ENCODE measurements at places on chromosomes 3 and 15.
A peak's percentile ranks its signal among the peaks of the same experiment; 100 is the strongest.

DNA sequence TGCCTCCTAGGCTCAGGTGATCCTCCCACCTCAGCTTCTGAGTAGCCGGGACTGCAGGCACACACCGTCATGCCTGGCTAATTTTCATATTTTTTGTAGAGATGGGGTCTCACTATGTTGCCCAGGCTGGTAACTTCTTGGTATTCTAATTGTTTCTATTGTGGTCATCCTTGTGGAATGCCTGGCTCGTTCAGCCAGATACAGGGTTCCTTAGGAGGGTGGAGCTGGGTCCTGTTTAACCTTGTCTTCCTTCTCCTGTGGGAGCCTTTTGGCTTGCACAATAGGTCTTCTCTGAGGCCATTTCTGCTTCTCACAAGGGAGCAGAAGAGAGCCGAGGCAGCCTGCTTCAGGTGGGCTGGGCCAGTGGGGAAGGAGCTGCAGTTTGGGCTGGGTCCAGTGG lies 15.7 kb downstream of the PLEKHO2 start:
- no peak for DNase-seq

DNA sequence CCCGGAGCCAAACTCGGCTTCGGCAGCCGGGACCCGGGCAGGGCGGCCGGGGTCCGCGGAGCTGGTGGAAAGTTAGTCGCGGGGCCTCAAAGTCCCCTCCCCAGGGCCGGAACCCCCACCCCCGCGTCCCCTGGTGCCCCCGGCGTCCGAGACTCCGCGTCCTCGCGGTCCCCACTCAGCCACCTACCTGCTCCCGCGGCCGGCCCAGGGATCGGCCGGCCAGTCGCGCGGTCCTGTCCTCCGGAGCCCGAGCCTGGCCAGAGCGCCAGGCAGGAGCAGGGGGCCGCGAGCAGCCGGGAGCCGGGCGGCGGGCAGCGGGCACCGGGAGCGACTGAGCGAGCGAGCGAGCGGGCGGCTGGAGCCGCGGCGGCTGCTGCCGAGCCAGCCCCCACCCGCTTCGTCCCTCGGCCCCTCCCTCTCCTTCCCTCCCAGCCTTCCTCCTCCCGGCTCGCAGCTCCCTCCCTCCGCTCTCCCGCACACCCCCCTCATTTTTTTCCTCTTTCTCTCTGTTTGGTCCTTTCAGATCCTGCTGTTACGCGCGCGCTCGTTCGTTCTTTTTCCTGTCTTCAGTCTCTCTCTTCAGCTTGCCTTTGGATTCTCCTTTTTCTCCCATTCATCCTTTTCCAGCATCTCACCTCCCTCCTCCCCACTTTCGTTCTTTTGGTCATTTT lies at the start of gene MEGF11:
TSS of gene MEGF11 (minus strand) at position 333 of the 671 bp plus-strand sequence. CDS start 125,347 bp downstream, outside the sequence.
- no peak for DNase-seq

- DNase-seq = peak; percentile 54
Measured at GRCh38 chr3:181176601-181177000, 187.1 kb upstream of the DNAJC19 start.

GRCh38 chr3:169147238-169148008 lies 516.1 kb downstream of the MECOM start:
- DNase-seq = peak; percentile 56

DNA sequence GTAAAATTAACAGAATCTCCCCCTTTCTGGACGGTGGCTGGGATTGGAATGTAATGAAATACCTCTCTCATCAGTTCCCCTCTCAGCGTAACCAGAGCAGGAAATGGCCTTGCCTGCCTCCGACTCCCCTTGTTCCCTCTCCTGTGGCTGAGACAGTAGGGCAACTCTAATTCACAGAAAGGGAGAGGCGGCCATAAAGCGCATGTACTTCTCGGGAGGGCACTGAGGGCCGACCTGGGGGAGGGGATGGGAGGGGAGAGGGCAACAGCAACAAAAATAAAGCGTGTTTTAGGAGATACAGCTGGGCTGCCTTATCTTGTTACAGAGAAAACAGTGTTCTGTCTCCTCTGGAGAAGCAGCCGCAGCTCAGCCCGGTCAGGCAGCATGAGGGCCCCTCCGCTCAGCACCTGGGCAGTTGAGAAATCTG lies 783.3 kb upstream of the ARRDC4 start:
- DNase-seq = no peak

GRCh38 chr3:104070906-104071305 lies 1295.8 kb upstream of the ALCAM start:
- DNase-seq = no peak

DNA sequence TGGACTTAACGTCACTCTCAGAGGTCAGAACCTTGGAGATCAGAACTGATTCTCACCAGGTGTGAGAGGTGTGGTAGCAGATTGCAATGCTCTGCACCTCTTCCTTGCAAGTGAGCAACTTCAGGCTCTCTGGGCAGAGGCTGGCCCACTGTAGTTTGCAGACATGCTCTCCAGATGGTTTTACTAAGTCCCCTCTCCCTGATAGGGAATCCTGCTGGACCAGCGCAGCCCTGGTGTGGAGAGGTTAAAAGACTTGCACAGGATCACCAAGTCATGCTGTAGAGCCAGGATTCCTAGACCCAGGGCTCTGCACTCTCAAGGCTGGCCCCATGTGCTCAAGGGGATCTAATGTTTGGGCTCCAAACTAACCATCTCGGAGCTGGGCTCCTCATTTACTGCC lies 62.2 kb downstream of the RPL39L start:
- no peak for DNase-seq

DNA sequence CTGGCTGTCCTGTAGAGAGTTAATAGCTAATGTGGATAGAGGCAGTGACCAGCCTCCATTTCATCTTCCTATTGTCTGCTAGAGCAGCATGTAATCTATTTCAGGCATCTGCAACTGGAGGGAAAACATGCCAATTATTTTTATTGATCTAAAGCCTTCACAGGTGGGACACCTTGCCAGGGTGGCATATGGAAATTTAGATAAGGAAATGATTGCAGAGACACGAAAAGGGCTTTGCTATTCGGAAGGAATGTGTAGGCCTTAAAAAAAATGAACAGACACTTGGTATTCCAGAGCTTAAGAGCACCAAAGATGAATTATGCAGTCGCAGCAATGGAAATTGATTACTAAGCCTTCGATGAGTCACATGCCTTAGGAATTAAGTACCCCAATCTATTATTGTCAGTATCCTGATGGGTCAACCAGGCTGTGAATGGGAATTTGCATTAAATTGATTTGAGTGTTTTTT lies 454.7 kb downstream of the SQOR start:
- DNase-seq = no peak

GRCh38 chr3:143121241-143122088 lies 1.9 kb downstream of the CHST2 start:
- DNase-seq = peak; percentile 57

- DNase-seq = no peak
Measured at GRCh38 chr15:27214961-27215360, 244.0 kb downstream of the GABRG3 start.

- DNase-seq = no peak
Measured at GRCh38 chr3:25748189-25748588, 35.1 kb downstream of the NGLY1 start.

- DNase-seq = no peak
Measured at GRCh38 chr3:124281453-124282316, 289.8 kb upstream of the ROPN1 start.

- DNase-seq = no peak
Measured at GRCh38 chr15:92903631-92903965, 3.5 kb downstream of the CHD2 start.

GRCh38 chr15:48643206-48643605 lies 2.3 kb downstream of the FBN1 start:
- no peak for DNase-seq

- DNase-seq = no peak
Measured at GRCh38 chr3:50714946-50715345, 40.2 kb downstream of the DOCK3 start.

DNA sequence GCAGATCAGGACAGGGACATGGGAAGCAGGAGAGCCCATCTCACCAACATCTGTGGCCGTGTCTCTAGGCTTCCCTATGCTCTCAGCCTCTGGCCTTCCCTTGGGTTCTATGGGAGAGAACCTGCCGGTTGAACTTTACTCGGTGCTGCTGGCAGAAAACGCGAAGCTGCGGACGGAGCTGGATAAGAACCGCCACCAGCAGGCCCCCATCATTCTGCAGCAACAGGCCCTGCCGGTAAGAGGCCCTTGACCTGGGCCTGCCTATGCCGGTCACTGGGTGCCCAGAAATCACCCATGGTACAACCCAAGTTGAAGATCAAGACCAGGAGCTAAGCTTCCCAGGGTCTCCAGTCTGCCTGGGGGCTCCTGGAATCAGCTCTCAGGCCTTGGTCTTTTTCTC lies 34.8 kb downstream of the CYP11A1 start:
- DNase-seq = peak; percentile 1

Data from lower lobe of right lung (tissue), 2 donors.